ENCODE measurements at places on chromosomes 11 and 22.

- DNase-seq: no peak
Observed at GRCh38 chr22:36936362-36937116, 23.1 kb downstream of the CSF2RB start.

- no peak for DNase-seq
Observed at GRCh38 chr22:33112580-33112979, 54.4 kb upstream of the SYN3 start.

DNA sequence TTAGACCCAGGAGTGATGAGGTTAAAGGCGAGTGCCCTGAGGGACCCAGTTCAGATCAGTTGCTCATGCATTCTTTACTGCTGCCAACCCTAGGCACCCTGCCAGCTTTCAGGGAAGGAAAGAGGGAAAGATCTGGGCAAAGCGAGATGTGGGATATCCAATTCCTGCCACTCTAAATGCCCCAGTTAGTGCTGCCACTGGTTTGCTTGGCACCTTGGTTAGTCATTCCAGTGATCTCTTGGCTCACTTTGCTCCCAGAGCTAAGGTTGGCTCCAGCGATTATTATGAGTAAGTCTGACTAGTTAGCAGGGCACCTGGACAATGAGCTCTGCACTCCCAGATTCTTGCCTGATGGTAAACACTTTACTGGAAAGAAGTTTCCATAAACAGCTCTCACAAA, 85.0 kb downstream of the INSC start:
- DNase-seq: no peak

- peak; percentile 84 for DNase-seq
Observed at GRCh38 chr22:23539135-23539838, 40.8 kb downstream of the IGLL1 start.

- DNase-seq: no peak
Observed at GRCh38 chr22:37549704-37550059, 10.6 kb upstream of the CDC42EP1 start.

- no peak for DNase-seq
Observed at GRCh38 chr11:110092111-110092514, 1.1 kb upstream of the ZC3H12C start.
